ENCODE measurements at places on chromosomes 3 and 15.

DNA sequence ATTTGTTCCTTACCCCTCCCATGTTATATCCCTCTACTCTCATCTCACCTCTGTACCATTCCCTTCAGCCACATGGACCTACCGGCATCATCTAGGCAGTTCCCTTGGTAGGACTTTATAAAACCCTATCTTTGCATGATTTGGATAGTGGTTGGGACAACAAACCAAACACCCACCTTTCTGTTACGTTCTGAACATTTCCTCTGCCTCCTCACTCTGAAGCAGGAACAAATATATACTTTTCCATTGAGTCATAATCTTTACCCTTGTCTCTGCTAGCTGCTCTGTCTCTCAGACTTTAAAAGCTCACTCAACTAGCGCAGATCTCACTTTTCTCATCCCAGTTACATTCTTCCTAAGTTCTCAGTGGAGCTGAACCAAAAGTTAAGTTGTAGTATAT lies 17.8 kb downstream of the UBXN7 start:
- DNase-seq = no peak

DNA sequence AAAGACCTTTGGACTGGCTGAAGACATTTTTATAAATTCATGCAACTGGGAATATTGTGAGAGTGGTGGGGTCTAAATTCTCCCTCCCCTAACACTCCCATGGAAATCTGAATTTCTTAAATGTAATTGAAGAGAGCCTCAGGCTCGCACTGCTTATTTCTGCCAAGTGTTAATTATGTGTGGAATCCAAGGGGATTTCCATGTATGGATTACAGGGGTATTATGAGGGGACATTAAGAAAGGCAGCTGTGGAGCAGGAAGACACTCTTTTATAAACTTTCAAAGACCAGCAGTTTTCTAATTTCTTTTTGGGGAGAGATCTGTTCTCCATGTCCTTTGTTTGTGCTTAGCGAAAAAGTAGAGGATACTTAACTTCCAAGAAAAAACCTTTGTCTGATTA lies 152.1 kb upstream of the TBL1XR1 start:
- DNase-seq = no peak

GRCh38 chr3:20245781-20246180 lies 59.8 kb upstream of the SGO1 start:
- no peak for DNase-seq

GRCh38 chr3:168581771-168582225 lies 486.1 kb upstream of the GOLIM4 start:
- DNase-seq = no peak

GRCh38 chr15:63502137-63502766 lies 2.1 kb upstream of the USP3 start:
- DNase-seq = no peak

- DNase-seq = no peak
Observed at GRCh38 chr3:147411238-147411814, 2.2 kb downstream of the ZIC1 start.

DNA sequence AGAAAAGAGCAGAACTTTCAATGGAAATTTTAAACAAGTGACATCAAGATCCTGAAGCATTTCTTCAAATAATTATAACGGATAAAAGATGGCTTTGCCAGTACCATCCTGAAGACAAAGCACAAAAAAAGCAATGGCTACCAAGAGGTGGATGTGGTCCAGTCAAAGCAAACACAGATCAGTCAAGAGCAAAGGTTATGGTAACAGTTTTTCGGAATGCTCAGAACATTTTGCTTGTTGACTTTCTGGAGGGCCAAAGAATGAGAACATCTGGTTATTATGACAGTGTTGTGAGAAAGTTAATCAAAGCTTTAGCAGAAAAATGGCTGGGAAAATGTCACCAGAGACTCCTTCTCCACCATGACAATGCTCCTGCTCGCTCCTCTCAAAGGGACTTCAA lies 31.5 kb downstream of the FEM1B start:
- no peak for DNase-seq

DNA sequence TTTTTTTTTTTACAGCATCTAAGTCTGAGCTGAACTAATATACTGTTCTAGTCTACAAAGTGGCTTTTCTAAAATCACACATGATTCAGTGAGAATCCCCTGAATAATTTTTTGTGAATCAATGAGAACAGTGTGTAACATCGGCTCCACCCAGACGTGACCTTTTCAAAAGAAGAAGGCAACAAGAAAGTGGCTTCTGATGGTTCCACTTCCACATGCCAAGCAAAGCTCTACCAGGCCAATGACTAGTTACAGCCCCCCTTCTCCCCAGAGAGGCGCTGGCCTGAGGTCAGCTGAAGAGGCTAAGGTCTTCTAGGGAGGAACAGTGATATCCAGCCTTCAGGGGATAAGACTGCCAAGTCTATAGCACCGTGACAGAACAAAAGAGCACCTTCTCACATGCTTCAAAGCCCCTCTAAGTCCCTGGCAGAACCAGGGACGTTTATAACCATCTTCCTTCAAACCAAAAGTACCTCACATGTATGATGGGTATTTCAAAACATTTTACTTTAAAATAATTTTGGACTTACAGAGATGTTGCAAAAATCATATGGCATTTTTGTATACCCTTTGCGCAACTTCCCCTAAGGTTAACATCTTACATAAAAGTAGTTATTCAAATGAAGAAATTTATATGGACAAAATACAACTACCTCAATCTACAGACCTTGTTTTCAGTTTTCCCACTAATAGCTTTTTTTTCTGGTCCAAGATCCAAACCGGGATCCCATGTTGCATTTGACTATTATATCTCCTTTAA lies 177.9 kb downstream of the OSBPL10 start:
- DNase-seq = no peak
